SW480 (cell line): ENCODE measurements at places on chromosomes 7 and 10.

- DNase-seq, result no peak
Observed at GRCh38 chr10:110613996-110614495, 30.1 kb upstream of the RBM20 start.

- DNase-seq, result no peak
Observed at GRCh38 chr7:151494298-151495284, 25.1 kb downstream of the RHEB start.

GRCh38 chr10:102554531-102554930 is 50.8 kb downstream of the SUFU start:
- DNase-seq, result no peak

- peak; percentile 57 for DNase-seq
Observed at GRCh38 chr10:21751341-21752310, 217.6 kb downstream of the MLLT10 start.

DNA sequence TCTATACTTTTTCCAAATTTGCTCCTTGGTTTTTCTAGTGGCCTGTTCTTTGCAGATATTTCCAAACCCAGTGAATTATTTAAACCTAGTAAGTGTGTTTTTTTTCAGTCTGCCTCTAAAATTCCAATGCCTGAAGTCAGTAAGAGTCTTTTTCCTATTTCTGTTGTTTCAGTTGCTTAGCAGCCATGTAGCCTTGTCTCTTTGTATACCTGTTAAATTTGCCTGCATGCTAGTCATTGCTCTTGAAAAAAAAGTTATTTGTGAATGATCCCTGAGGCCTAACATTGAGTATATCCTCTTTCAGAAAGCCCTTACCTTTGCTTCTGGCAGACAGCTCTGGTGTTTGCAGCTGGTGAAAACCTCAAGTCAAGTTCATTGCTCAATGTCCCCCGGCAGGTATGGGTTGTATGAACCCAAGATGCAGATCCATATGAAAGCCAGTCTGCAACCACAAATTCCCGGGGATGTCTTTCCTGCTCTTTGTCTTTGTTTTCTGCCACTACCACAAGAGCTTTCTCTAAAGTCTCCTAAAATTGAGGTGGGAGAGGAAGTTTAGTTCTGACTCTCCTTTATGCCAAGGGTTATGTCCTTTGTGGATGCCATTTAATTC is 35.7 kb downstream of the CH25H start:
- DNase-seq, result no peak

DNA sequence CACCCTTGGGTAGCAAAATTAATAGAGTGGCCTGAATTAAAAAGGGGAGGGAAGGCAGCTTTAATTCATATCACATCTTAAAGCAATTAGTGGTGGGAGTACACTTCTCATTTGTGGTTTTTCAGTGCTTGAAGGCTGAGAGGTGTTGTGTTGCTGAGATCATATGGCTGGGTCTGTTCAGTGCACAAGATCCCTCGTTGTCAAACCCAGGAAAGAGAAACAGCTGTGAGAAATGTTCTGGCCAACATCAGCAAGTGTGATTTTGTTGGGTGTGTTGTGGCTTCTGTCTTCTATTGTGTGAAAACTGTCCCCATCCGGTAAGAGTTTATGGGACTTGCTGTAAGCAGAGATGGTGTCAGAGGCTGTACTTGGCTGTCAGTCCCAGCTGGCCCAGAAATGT is 197.9 kb upstream of the BMPER start:
- no peak for DNase-seq

DNA sequence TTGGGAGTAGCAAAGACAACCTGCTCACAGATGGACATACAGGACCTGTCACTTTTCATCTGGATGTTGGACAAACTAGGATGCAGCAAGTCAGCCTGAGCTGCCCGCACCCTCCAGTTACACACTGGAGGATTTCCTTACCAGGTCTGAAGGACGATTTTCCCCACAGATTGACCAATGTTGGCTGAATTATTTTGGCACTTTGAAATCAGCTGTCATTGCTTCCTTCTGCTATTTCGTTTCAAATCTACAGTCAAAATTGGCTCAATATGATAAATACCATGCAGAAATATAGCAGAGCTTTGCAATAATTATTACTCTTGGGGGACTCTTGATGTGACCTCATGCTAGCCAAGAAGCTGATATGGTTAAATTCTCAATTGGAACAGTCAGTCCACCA is 2.5 kb downstream of the CLRN3 start:
- DNase-seq, result no peak

GRCh38 chr10:131093795-131094366 is 217.6 kb downstream of the TCERG1L start:
- DNase-seq, result no peak

DNA sequence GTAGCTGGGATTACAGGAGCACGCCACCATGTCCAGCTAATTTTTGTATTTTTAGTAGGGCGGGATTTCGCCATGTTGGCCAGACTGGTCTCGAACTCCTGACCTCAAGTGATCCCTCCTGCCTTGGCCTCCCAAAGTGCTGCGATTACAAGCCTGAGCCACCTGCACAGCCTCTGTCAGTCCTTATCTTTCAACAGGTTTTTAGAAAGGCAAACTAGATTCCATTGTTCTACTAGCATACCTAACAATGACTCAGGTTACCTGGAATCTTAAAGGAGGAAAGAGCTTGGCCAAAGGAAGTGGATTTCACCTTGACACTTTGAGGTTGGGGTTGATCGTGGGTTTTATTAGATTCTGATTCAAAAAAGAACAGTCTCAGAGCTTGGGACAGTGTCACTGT is 3.2 kb downstream of the ABCC2 start:
- peak; percentile 8 for DNase-seq

- DNase-seq, result no peak
Observed at GRCh38 chr10:49055221-49055849, 60.0 kb downstream of the VSTM4 start.

DNA sequence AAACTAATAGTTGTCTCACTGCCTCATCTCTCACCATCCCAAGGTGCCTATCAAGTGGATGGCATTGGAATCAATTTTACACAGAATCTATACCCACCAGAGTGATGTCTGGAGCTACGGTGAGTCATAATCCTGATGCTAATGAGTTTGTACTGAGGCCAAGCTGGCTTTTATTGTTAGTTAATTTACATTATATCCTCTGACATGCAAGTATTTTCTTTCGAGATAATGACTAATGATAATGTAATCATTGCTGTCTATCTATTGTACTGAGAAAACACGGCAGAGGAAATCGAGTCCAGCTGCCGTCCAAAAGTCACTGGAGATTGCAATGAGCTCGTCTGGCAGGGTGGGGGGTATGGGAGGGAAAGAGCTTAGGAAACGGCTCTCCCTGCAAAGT is 172.4 kb upstream of the LANCL2 start:
- DNase-seq, result no peak

GRCh38 chr7:129665013-129665401 is 53.5 kb downstream of the NRF1 start:
- DNase-seq, result peak; percentile 68

- DNase-seq, result no peak
Observed at GRCh38 chr7:47882635-47883034, 65.6 kb downstream of the PKD1L1 start.

GRCh38 chr10:48336978-48337599 is 30.6 kb downstream of the MAPK8 start:
- no peak for DNase-seq

GRCh38 chr7:26850193-26850651 is 14.2 kb downstream of the SKAP2 start:
- DNase-seq, result no peak

DNA sequence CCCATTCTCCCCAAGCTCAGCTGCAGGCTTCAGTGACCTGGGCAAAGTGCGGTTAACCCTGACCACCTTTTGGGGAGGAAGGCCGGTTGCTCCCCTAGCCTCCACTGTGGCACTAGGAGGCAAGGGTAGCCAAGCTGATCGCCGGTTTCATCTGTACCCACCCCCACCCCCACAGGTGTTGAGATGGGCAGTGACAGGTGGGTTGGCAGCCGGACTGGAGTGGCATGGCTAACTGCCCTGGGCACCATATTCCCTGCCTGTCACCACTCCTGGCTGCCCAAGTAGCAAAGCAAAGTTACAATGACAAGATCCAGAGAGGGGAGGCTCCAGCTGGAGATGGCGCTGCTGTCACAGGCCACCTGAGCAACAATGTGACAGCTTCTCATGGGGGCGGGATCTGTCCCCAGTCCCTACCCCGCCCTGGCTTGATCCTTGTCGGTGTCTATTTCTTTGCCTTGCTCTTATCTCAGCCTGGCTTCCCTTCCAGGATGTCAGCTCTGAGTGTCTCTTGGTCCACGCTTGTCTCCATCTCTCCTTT is 27.0 kb upstream of the BMS1 start:
- no peak for DNase-seq

- DNase-seq, result no peak
Observed at GRCh38 chr10:125062914-125063230, 97.5 kb downstream of the CTBP2 start.

GRCh38 chr10:86072413-86072812 is 294.2 kb downstream of the GRID1 start:
- no peak for DNase-seq

GRCh38 chr7:71775648-71776047 is 636.5 kb downstream of the CALN1 start:
- DNase-seq, result no peak

DNA sequence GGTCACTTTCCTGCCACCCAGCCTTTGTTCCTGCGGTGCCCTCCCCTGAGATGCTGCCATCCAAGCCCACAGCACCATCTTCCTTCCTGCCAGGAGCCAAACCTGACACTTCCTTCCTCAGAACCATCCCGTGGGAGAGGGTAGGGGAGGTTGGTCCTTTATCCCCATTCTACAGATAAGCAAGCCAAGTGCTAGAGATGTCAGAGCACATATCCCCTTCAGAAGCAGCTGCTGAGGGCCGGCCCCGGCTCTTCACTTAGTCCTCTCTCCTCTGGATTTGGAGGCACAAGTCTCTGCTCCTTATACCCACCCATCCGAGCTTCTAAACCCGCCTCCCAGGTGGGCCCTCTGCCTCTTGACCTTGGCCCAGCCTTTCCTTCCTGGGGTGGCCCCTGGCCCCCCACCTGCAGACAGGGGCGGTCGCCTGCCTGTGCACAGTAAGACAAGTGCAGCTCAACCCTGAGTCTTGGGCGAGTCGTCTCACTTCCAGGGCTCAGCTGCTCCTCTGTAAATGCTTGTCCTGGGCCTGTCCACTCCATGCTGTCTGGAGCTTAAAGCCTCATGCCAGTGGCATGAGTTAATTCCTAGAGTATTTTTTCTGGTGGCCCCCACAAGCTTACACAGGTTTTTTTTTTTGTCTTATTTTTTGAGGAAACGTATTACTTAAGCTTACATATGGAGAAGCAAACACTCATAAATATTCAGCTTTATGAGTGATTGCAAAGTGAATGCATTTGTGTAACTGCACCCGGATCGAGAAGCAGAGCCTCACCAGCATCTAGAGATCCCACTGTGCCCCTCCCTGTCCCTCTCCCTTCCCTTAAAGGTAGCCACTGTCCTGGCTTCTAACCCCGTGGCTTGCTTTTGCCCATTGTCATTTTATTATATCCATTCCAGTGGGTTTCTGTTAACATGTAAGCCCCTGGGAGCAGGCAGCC is 125.1 kb downstream of the CDH23 start:
- DNase-seq, result no peak

- no peak for DNase-seq
Observed at GRCh38 chr10:121800146-121800545, 127.7 kb downstream of the ATE1 start.

GRCh38 chr10:14039968-14040668 is 290.6 kb downstream of the FRMD4A start:
- DNase-seq, result no peak

DNA sequence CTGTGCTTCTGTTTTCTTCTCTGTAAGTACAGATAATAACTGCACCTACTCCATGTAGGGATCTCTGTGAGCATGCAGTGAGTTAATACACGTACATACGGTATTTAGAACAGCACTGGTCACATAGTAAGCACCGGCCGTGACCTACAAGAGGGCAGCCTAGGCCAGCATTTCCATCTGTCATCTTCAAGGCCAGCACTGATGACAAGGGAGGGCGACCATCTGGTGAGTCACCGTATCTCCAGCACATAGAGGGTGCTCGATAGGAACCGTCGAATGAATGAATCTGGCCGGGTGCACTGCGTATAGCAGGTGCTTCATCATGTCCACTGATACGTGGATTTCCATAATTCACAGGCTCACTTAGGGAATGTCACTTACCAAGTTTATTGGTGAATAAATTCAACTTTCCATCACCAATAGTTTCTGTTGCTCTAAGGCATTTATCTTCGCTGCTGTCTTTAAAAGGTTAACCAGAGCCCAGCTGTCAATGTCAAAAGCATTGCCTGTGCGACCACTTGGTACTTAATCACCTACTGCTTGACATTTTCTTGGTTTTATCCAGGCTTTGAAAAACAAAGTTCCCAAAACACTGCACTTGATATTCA is 8.3 kb downstream of the NOD1 start:
- no peak for DNase-seq

DNA sequence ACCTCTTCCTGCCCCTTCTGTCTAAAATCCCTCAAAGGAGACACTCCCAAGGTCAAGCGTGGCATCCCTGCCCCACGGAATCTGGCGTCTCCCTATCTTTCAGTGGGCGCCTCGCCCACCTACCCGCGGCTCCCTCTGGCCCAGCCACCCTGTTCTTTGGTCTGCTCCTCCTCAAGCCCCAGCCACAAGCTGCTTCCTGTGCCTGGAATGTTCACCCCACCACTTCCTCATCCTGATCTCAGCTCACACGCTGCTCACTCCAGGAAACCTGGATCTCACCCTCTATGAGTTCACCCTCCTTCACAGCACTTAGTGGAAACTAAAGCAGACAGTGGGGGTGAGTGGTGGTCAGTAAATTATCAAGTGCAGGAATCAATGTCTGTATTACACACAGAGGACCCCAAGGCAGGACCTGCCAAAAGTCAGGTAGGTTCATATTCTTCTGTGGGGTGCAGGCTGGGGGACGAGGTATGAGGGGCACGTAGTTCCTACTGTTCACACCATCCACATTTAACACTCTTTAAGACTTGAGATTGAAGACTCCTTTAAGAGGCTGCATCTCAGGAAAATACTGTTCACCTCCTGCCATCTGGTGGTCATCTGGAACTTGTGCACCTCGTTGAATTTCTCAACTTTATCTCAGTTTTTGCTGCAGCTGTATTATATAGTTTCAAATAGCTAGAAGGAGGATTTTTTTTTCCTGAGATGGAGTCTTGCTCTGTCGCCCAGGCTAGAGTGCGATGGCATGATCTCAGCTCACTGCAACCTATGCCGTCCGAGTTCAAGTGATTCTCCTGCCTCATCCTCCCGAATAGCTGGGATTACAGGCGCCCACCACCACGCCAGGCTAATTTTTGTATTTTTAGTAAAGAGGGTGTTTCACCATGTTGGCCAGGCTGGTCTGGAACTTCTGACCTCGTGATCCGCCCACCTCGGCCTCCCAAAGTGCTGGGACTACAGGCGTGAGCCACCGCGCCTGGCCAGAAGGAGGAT is 166.6 kb downstream of the ARHGAP21 start:
- DNase-seq, result peak; percentile 46
